ENCODE measurements at places on chromosomes 6 and 20.
A peak's percentile ranks its signal among the peaks of the same experiment; 100 is the strongest.

DNA sequence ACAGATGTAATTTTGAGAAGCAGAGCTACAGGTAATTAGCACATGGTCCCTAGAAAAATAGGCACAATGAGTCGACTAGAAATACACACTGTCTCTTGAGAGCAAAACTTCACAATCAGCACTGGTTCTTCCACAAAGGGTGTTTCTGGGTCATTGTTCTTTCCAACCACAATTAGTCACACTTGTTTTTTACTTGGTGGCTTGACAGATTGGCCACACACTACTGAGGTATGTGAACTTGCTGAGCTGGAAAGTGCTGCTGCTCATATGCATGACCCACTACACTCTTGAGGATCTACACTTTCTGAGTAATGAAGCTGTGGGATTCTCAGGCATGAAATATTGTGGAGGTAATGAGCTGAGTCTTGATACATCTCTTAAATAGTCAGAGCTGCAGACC is 347.7 kb downstream of the BCKDHB start:
- DNase-seq, result no peak

- DNase-seq, result peak; percentile 61
Observed at GRCh38 chr6:31079656-31080261, 32.6 kb downstream of the C6orf15 start.

DNA sequence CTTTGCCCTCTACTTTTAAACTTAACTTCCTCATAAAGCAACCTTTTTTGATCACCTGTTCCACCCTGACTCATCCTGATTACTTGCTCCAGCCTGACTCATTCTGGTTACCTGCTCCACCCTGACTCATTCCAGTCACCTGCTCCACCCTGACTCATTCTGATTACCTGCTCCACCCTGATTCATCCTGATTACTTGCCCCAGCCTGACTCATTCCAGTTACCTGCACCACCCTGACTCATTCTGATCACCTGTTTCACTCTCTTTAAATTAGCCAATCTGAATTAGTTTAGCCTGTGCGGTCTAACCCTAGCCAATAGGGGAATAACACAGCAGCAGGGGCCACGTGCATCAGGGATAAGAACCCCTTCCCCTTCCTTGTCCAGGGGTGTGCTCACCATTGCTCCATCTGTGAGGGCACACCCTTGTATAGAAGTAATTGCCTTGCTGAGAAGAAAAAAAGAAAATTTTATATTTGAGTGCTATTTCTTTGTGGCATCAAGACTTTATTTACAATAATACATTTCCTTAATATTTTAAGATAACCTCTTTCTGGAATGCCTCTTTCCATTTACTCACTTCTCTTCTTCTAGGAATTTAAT is 17.9 kb downstream of the HLA-G start:
- no peak for DNase-seq

DNA sequence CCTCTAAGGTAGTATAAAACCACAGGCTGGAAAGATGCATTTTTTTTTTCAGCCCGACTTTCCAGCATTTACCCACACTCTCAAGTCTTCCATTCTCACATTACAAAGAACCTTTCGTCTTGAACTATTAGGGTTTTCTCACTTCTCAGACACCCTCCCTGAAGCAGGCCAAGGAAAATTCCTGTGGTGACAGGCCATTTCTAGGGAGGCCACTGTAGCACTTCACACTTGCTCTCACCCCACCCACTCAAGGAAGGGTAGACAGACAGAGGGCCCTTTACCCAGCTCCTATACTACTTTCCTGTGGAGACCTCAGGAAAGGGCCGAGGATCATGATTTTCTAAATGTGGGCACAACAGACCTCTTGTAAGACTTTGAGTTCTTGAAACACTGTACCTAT is 27.7 kb downstream of the KCNS1 start:
- DNase-seq, result no peak

- DNase-seq, result no peak
Observed at GRCh38 chr20:10731190-10731965, 57.6 kb upstream of the JAG1 start.

DNA sequence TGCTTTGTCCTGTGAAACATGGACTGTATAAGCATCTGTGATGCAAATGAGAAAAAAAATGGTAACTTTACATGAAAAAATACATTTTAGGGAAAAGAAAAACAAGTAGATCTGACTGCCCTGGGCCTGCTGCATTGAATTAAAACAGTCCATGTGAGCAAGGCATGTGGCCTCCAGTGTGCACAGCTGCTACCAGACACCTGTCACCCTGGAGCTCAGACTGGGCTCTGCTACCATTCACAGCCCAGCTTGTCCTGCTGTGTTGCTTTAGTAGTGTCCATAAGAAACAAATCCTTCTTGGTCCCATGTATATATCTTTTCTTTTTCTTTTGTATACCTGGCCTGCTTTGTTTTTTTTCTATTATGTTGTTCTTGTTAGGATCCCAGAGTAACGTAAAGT is 315.9 kb downstream of the NKAIN2 start:
- DNase-seq, result peak; percentile 22

GRCh38 chr20:43530321-43531090 is 23.0 kb downstream of the L3MBTL1 start:
- no peak for DNase-seq

DNA sequence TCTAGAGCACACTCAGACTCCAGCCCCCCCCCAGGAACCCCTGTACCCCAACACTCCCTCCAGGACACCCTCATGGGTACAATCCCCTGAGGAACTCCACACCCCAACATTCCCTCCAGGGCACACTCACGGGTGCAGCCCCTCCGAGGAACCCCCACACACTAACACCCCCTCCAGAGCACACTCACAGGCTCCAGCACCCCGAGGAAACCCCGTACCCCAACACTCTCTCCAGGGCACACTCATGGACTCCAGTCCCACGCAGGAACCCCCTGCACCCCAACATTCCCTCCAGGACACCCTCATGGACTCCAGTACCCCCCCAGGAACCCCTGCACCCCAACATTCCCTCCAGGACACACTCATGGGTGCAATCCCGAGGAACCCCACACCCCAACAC is 31.6 kb downstream of the LAMA5 start:
- no peak for DNase-seq

GRCh38 chr20:2475850-2476741 is 5.5 kb upstream of the SNRPB start:
- DNase-seq, result no peak

DNA sequence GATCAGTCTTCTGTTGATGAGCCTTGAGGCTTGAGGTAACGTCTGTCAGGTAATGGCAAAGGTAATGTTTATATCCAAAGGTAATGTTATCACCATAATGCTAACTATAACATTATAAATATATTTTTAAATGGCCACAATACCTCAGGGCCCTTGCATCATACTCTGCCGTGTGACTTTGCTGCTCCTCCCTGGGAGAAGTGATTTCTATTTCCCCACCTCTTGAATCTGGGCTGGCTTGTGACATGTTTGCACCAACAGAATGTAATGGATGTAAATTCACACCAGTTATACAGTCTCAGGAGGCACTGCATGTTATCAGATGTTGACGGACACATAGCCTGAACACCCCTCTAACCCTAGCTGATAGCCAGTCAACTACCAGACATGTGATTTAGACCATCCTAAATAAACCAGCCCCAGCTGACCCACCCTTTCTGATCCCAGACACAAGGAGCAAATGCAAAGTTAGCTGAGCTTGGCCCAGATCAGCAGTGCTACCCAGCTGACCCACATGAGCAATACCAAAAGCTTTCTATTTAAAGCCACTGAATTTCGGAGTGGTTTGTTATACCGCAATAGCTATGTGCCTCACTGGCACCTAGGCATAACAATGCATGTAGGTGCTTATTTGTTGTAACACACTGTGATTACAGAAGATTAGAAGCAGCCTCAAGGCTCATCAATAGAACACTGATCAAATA is 93.8 kb upstream of the SIRPA start:
- DNase-seq, result no peak

- DNase-seq, result no peak
Observed at GRCh38 chr6:1326535-1327121, 14.7 kb downstream of the FOXQ1 start.

- no peak for DNase-seq
Observed at GRCh38 chr6:93209358-93209757, 210.0 kb downstream of the EPHA7 start.

- no peak for DNase-seq
Observed at GRCh38 chr6:97958134-97958533, 675.1 kb upstream of the MMS22L start.

DNA sequence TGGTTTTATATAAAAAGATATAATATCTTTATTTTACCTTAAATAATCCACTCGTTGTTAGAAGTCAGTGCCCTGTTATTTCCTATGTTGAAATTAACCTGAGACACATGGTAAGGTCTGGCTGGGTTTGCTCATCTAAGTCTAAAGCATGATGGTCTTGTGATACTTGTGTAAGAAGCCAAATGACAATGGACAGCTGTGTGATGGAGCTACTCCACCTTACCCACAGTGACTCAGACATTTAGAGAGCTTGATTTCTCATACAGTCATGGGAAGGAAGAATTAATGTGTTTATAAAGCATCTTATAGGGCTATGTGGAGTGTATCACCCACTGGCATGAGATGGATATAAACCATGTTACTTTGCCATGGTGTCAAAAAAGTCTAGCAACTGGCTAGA is 11.7 kb downstream of the CTCFL start:
- no peak for DNase-seq

DNA sequence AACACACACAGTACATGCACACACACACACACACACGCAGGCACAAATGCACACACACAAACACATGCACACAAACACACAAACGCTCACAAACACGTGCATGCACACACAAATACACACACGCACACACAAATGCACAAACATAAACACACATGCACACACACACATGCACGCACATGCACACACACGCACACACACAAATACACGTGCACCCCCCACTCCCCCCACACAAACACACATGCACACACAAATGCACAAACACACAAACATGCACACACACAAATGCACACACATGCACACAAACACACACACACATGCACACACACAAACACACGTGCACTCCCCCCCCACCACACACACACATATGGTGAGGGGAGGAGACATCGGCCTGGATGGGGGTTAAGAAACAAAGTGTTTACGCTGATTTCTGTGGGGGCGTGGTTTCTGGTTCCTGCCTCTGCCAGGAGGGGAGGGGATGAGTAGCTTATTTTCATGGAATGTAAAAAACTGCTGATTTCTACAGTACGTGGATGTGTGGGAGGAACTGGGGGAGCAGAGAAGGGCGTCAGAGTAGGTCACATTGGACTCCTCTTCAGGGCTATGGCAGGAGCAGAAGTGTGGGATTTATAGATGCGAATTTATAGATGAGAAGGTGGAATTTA is 607.2 kb downstream of the QKI start:
- DNase-seq, result no peak

DNA sequence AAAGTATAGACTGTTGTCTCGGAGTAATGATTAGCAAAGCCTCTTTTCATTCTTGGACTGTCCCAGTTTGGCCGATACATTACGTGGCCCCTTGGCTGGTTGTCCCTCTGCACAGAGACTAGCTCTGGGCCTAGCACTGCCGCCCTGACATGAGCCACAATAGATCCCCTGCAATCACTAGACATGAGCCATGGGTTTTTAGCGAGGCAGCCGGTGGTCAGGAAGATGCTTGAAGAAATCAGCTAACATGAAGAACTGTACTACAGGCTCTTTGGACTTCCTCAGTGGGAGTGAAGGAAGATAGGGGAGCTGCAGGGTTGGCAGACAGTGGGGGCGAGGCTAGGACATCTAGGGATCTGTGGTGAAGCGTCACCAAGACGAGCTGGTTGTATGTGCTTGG is 11.0 kb downstream of the DUSP22 start:
- DNase-seq, result no peak

GRCh38 chr20:61355585-61355984 is 103.5 kb downstream of the CDH4 start:
- DNase-seq, result no peak

- no peak for DNase-seq
Observed at GRCh38 chr6:119160911-119161310, 82.4 kb upstream of the FAM184A start.

DNA sequence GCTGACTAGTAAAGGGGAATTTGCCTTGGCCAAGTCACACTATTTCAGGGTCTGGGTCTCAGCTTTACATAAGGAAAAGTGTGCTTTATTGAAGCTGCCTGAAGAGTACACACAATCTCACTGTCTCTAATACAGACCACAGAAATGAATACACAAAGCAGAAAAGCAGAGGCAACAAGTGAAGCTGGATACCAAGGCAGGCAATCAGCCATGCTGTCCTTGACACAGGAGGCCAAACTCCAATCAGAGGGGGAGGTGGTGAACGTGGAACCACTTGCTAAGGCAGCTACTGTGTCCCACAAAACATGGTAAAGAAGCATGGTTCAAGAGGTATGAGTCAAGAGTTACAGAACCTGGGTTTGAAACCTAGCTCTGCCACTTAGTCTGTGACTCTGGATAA is 21.8 kb upstream of the CCND3 start:
- DNase-seq, result no peak

GRCh38 chr6:110329348-110329713 is 28.8 kb downstream of the METTL24 start:
- no peak for DNase-seq

DNA sequence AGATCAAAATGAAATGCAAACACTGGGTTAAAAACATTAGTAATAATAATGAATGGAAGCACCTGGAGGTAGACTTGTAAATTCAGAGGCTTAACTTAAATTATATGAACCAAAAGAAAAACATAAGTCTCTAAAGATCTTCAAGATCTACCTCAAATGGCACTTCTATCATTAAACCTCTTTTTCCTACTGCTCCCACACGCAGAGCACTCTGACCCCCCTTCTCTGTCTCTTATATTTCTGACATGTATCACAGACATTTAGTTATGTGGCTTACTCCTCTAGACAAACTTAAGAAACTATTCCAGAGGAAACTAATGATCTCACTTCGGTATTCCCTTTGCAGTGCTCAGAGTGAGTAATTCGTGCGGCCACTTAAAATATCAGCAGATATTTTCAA is 1.1 kb downstream of the TBC1D32 start:
- no peak for DNase-seq

GRCh38 chr20:11888648-11889047 is 29.0 kb upstream of the BTBD3 start:
- DNase-seq, result no peak

DNA sequence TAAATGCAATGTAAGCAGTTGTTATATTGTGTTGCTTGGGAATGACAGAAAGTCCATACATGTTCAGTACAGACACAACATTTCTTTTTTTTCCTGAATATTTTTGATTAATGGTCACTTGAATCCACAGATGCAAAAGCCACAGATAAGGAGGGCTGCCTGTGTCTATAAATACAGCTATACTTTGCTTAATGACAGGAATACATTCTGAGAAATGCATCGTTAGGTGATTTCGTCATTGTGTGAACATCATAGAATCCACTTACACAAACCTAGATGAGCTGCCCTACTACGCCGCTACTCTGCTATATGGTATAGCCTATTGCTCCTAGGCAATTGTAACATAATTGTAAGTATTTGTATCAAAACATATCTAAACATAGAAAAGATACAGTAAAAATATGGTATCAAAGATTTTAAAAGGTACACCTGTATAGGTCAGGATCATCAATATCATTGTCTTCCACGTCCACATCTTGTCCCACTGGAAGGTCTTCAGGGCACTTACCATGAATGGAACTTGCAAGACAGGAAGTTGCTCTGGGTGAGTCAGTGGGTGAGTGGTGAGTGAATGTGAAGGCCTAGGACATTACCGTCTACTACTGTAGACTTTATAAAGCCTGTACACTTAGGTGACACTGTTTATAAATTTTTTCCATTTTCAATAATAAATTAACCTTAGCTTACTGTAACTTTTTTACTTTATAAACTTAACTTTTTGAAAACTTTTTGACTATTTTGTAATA is 27.9 kb upstream of the POPDC3 start:
- DNase-seq, result no peak

Data from muscle of arm (tissue), 14 donors.